Activated effector memory CD4-positive, alpha-beta T cell treated with anti-CD3 and anti-CD28 coated beads, Interleukin-2, amount 50 U/mL, for 16 hours (primary cell): ENCODE measurements at places on chromosomes 1 and 21.

GRCh38 chr21:26107429-26107828 is 63.1 kb downstream of the APP start:
- no peak for DNase-seq

DNA sequence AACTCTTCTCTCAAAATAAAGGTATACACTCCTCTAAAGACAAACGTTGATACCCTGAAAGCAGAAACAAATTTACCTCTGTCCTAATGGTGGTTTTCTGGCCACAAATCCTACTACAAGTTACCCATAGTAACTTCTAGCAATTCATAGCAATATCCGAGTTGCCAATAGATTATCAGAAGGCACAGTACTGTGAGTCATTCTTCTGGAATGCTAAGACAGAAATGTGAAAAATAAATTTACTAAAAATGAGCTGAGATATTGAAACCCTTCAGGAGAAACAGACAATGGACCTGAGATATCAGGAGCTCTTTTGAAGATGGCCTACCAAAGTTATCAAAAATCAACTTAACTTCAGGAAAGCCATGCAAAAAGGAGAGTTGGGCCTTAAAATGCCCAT is 715.0 kb upstream of the ADAMTS5 start:
- no peak for DNase-seq

- no peak for DNase-seq
These were observed 274.5 kb downstream of the TM2D1 start for GRCh38 chr1:61450454-61450853.

- DNase-seq, result no peak
These were observed 20.9 kb downstream of the S1PR1 start for GRCh38 chr1:101257500-101258325.

DNA sequence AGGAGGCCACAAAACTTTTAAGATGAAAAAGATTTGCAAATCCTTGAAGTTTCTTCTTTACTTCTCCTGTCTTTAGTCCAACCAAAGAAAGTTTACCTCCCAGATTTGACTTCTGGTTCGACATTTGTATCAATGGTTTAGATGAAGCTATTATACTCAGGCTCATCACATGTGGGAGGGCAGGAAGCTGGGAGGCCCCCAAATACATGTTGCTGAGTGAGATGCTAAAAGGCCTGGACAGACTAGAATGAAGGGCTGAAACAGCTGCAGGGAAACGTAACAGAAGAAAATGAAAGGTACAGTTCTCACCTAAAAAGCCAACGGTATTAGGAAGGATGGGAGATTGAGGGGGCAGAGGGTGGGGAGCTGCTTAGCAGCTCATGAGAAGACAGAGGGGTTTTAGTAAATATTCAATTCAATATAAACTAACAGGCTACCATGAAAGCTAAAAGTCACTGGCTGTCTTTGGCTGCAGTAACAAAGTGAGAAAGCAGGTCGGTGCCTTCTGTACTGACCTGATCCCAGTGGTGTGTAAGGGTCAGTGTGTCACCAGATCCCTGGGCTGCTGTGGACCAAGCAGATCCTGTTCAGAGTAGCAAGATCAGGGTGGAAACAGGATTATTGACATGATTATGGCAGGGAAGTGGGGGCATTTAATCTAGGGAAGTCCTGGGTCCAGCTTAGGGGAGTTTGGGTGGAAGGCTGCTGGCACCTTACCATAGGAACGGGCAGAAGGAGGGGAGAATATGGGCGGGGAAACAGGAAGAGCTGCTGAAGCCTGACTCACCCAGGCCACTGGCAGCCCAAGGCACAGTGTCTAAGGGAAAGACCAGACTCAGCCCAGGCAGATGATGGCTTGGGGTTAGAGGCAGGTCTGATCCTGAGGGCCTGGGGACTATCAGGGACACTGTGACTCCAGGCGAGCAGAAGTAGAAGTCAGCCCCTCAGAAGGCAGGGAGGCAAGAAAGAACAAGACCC is 60.4 kb downstream of the KCNN3 start:
- DNase-seq, result no peak

- DNase-seq, result no peak
These were observed 195.9 kb upstream of the POU3F1 start for GRCh38 chr1:38242506-38242905.

DNA sequence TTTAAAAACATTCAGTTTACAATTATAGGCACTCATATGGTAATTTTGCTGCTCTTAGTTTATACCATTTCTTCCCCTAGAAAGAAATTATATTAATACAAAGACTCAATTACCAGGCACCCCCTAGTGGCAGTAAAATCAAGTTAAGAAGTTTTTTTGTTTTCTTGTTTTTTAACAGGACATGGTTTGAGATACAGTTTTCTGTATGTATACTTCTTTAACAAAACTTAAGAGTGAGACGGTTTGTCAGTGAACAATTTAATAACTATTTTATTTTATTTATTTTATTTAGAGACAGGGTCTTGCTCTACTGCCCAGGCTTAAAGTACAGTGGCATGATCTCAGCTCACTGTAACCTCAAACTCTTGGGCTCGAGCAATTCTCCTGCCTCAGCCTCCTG is 224.6 kb downstream of the FAF1 start:
- no peak for DNase-seq

- DNase-seq, result no peak
These were observed 144.1 kb downstream of the CDC42BPA start for GRCh38 chr1:227174164-227174563.

DNA sequence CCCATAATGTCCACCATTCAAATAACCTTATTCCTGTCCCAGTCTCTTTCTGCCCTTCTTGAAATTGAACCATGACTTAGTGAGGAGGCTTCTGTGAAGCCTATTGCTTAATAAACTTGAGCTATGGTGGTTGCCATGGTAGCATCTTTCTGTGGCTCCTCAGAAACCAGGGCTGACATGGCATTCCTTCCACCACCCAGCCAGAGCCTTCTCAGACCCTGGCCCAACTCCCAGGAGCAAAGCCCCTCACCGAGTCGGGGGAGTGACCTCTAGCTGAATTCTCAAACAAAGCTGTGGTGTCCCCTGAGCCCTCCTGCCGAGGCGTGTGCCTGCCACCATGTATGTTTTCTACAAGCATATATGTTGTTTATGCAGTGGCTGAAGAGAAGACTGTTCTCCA is 259.1 kb downstream of the CACNA1E start:
- no peak for DNase-seq

- no peak for DNase-seq
These were observed 180.7 kb downstream of the MRPL39 start for GRCh38 chr21:25426580-25426979.

DNA sequence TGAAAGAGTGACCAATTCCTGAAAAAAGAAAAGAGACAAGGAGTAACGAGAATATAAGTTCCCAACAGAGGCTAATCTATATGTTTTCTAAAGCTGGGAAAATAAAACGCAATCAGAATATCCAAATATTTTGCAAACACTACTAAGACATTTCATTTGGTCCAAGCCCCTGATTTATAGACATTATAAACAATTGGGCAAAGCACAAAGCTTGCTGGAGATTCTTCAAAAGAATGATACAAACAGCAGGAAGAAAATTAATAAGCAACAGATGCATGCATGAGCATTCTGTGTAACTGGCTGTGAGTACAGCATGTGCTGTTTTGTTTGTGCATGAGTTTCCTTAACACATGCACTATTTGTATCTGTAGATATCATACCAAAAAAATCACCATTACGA is 552.9 kb downstream of the LTN1 start:
- DNase-seq, result no peak

GRCh38 chr1:32536764-32537163 is 2.5 kb upstream of the ZBTB8A start:
- DNase-seq, result no peak

DNA sequence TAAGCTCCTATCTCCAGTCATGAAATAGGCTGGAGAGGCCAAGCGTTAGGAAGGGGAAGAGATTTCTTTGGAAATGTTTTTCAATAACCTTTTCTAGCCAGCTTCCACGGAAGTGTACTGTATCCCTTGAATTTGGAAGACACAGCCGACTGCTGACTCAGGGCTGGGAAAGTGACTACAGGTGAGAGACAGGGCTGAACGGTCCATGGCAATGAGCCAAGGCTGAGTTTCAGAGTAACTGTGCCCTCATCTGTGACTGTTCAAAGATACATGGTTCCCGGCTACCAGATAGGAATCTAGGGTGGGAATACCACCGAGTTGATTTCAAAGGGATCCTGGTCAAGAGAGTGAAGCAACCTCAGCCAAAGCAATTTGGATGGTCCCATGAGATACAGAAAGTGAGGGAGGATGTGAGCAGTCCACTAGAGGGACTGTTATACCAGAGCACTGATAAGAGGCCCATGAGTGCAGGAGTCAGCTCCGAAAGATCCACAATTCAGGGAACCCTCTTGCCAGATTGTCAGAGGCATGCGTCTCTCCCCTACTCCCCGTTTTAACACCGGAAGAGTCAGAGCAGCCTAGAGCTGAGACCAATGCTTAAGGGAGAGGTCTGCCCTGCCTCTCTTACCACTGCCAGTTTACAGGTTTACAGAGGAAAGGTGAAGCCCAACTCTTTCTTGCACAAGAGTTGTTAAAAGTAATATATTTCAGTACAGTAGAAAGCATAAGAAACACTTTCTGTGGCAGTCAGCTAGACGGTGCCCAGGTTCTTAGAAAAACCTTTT is 3.2 kb upstream of the KRTAP19-8 start:
- no peak for DNase-seq

DNA sequence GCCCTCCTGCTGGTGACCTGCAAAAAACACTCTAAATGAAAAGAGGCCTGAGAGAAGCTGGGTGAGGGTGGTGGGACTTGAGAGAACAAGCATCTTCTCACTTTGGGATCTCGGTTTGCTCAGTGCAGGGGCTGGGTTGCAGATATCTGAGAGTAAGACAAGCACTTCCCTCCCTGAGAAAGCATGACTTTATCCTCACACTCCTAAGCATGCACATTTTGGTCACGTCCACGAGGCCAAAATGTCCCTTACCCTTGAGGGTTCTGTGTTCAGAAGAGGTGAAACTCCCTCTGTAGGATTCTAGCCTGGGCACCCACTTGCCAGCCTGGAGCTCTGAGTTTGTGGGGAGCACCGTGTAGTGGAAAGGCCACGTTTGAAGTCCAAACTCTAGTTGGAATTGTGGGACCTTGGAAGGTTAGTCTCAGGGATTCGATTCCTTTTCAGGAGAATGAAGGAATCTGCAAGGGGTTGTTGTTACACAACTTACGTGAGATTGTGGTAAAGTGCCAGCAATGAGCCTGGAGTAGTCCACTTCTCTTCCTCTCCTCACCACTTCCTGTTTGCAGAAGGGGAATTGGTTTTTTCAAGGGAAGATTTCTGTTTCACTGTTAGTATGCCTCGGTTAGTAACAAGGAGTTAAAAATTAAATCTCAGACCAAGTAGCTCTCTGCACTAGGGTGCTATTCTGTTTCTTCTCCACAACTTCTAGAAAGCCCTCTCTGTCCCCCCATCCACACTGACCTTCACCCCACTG is 3.0 kb downstream of the FCAMR start:
- DNase-seq, result no peak

GRCh38 chr1:34655875-34656240 is 99.0 kb upstream of the GJB5 start:
- DNase-seq, result no peak
